Amniotic stem cell (primary cell): ENCODE measurements at places on chromosomes 1 and 21.

- DNase-seq, result no peak
Measured at GRCh38 chr21:38267991-38268863, 11.4 kb downstream of the KCNJ15 start.

DNA sequence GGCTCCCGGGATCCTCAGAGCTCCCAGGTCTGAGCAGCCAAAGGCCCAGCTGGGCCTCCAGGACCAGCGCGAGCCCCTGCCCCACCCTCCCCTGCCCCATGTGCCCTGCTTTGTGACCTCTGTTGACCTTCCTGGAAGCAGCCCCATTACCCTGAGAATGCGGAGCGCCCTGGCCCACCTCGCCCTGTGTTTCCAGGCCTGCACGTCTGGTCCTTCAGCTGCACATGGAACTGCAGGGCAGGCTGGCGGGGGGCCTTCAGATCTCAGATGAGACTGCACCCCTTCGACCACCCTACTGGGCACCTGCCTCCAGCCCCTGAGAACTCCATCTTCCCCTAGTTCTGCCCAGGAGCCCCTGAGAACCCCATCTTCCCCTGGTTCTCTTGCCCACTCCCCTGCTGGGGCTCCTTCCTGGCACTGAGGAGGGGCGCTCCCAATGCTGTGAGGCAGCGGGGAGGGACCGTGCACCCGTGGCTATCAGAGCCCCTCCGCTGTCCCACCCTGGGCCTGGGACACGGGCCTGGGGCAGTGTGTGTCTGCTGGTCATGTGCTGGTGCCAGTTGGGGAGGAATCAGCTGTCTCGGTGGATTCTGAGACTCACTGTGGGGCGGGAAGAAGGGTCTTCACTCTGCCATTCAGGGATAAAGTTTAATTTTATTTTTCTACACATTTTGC lies 25.1 kb downstream of the TMEM201 start:
- no peak for DNase-seq

DNA sequence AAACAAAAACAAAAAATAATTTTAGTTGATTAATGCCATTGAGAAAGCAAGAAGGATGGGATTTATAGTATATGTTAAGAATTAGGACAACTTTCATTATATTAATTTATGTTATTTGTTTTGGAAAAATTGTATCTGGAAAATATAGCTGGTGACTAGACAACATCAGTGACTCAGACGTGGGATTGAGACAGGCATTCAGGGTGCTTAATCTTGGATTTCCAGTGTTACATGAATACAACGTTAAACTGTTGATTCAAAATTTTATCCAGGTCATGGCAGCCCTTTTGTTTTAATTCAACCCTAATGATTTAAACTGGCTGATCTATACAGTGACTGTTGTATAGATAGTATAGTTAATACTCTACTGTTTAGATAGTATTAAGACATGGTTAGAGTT lies 827.1 kb upstream of the B3GALT2 start:
- DNase-seq, result no peak

GRCh38 chr21:45309987-45310381 lies 22.3 kb upstream of the POFUT2 start:
- no peak for DNase-seq
